Endothelial cell (in vitro differentiated cells): ENCODE measurements at places on chromosomes 4 and X.

DNA sequence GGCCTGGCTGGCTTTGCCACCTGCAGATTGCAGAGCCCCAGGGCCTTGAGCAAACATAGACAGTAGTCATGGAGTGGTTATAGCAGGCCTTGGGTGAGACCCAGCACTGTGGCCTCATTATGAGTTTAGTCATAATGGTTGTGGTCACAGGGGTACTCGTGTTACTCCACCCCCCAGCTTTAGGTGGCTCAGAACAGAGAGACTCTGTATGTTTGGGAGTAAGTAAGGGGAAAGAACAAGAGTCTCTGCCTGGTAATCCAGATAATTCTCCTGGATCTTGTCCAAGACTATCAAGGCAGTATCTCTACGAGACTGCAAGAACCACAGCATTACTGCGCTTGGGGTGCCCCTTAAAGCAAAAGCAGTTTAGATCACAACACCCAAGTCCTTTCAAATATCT is 62.3 kb upstream of the SCRG1 start:
- no peak for DNase-seq

DNA sequence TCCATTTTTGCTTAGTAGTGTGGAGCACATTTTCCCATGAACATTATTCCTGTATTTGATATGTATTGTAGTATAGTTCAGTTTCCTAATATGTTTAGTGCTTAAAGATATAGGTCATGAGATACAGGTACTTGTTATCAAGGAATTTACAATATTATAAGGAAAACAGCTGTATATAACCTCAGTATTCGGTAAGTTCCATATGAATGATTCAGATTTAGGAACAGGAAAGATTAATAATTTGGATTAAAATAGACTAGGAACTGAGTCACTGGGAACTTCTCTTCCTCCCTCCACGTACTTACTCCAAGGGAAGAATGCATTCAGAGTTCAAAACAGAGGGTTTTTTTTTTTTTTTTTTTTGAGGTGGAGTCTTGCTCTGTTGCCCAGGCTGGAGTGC is 20.0 kb downstream of the DIAPH2 start:
- DNase-seq: no peak

DNA sequence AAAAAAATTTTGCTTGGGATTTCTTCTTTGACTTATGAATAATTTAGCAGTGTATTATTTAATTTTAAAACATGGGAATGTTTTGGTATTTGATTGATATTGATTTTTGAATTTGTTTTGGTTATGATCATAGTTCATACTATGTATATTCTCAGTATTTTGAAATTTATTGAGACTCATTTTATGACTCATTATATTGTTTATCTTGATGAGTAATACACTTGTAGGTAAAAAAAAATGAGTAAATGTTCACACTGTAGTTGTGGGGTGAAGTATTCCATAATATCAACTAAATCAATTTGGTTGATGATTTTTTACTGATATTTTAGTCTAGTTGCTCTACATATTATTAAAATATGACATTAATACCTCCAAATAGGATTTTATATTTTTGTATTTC is 1142.2 kb downstream of the ADGRL3 start:
- DNase-seq: no peak

GRCh38 chr4:110224812-110225211 is 26.4 kb upstream of the ELOVL6 start:
- no peak for DNase-seq

GRCh38 chr4:184166736-184167135 is 50.9 kb downstream of the ENPP6 start:
- DNase-seq: no peak
